DMS 273 treated with DMSO at 0.1 percent for 48 hours (cell line): ENCODE measurements at places on chromosomes 2 and 18.
A peak's percentile ranks its signal among the peaks of the same experiment; 100 is the strongest.

GRCh38 chr2:44016282-44016681 lies 20.5 kb upstream of the LRPPRC start:
- DNase-seq = no peak

DNA sequence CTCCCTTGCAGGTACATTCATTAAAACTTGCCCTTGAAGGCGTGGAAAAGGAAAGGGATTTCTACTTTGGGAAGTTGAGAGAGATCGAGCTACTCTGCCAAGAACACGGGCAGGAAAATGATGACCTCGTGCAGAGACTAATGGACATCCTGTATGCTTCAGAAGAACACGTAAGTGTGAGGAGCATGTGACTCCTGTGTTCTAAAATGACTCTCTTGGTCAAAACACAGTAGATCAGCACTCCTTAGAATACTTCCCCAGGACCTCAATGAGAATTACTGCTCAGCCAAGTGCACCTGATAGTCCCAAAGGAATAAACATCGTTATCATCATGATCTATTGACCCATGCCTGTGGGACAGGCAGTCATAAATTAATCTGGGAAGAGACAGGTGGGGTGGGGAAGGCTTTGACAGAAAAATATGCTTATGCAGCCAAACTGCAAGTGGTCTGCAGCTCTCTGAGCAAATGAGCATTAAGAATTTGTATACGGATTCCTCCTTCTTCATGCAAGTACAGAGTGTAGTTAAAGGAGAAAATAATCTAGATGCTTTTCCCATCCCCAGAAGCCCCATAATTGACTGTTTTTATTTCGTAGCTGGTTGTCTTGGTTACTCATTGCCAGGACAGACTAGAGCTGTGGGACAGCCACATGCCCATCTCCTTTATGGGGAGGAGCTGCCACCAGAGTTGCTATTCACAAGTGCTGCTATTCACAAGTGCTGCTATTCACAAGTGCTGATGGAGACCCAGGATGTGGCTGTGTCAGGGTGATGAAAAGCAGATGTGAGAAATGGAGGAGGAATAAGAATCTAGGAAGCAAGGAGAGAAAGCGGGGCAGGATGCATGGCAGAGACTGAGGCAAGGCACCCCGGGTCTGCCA lies 91.0 kb downstream of the MAPRE2 start:
- DNase-seq = no peak

GRCh38 chr2:171673905-171674304 lies 13.4 kb upstream of the DYNC1I2 start:
- DNase-seq = no peak

DNA sequence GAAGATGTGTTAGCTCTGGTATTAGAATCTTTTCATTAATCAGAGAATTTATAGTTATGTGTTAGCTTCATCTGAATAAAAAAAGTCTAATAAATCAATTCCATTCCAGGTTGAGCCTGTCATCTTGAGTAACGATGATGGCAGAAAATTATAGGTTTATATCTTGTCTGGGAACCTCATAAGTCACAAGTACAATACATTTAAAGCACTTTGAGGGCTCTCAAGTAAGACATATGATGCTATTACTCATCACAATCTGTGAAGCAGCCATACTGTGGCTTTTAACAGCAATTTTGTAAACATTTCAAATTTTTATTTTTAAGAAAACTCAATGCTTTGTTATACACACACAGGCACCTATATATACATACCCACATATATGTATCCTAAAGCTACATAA lies 484.1 kb upstream of the VRK2 start:
- no peak for DNase-seq

- DNase-seq = no peak
Measured at GRCh38 chr2:95179451-95179850, 13.8 kb downstream of the ZNF2 start.

- no peak for DNase-seq
Measured at GRCh38 chr18:32418148-32418547, 52.5 kb downstream of the GAREM1 start.

DNA sequence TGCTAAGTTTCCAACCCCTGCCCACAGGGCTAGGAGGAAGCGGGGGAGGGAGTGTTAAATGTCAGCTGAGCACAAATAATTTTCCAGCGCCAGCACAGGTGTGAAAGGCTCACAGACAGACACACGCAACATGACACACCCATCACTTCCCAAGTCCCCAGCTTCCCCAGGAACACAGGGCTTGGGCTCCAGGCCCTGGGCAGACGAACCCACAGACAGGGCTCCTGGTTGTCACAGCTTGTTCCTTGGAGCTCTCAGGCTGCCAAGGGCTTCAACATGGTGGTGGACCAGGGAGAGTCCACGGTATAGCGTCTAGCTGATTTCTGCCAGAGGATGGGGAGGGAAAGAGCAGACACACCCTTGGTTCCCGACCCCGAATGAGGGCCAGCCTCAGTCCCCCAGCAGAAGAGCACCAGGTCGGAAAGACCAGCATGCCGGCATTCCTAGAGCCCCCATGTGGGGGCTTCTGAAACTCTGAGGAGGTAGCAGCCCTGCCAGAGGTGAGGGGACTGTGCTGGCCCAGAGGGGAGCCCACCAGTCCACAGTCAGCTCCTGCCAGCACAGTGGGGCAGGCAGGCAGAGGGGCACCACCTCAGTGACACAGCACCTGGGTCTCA lies 1.9 kb downstream of the DUSP2 start:
- no peak for DNase-seq

GRCh38 chr2:101151146-101151858 lies at the start of gene TBC1D8:
Gene TBC1D8 (minus strand): TSS chr2:101151382. CDS start chr2:101151253, 129 bp downstream.
- peak; percentile 40 for DNase-seq

GRCh38 chr2:205747829-205748386 lies 65.6 kb downstream of the NRP2 start:
- no peak for DNase-seq

- no peak for DNase-seq
Measured at GRCh38 chr2:186590350-186590758, 498 bp downstream of the ITGAV start.

DNA sequence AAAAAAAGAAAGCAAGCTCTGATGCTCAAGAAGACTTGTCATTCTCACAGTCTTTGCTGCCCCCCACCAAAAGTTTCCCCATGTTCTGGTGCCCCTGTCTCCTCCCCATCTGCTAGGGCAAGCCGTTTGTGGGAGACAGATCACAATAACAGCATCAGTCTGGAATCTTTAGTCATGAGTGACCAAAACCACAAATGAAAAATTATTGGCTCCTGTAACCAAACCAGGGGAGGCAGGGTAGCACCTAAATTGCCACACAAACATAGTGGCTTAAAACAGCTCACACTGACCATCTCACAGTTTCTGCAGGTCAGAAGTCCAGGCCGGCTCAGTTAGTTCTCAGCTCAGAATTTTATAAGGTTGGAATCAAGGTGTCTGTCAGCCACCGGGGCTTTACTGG lies 9.1 kb upstream of the B3GNT7 start:
- DNase-seq = no peak

DNA sequence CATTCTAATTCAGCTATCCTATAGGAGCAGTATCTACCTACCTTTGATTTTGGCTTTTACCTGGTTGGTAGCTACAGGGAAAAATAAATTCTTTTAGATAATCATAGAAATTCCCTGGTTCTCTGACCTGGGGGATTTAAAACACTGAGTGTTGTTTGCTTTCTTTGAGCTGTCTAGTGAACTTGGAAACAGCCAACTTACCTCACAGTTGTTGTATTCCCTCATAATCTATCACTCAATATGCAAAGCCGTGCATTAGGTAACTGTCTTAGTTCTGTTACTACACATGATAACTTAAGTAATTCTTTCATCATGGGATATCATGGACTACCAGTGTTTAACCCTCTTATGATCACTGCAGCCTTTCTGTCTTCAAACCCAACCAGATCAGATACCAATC lies 127.8 kb downstream of the TTC27 start:
- no peak for DNase-seq
